Upper lobe of left lung (tissue), 6 donors: ENCODE measurements at places on chromosomes 6 and 20.

- no peak for DNase-seq
Measured at GRCh38 chr20:9969626-9970025, 65.2 kb upstream of the ANKEF1 start.

- DNase-seq, result no peak
Measured at GRCh38 chr6:4860387-4860786, 84.2 kb downstream of the CDYL start.

GRCh38 chr6:31578184-31579118 is 3.1 kb downstream of the TNF start:
- DNase-seq, result no peak

DNA sequence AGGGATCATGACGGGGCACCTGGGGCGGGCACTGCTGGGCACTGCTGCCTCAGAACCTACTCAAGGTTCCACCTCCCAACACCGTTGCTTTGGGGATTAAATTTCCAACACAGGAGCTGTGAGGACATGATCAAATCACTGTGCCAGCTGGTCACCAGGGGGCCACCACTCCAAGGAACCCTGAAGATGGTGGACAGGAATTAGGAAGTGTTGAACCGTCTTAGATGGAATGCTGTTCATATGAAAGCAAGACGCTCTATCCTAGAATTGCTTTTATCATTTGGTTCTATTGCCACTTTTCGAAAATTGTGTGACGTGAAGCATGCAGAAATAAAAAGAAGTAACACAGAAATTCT is 140.3 kb downstream of the DLL1 start:
- DNase-seq, result no peak

GRCh38 chr20:2845607-2846006 is 5.1 kb downstream of the VPS16 start:
- DNase-seq, result no peak

DNA sequence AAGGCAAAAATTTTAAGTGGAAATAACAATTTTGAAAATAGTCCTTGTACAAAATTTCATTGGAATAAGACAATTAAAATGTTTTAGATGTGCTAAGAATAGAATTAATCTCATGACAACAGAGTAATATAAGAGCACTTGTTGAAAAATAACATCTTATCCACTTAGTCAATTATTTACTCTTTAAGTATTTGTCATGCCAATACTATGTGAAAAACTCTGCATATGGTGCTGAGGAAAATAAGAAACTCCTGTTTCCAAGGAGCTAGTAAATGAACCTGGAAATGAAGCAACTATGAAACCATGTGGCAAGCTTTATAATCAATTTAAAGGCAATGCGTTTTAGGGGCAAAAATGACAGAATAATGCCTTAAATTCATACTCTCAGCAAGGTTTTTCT is 42.7 kb upstream of the HCRTR2 start:
- DNase-seq, result no peak

DNA sequence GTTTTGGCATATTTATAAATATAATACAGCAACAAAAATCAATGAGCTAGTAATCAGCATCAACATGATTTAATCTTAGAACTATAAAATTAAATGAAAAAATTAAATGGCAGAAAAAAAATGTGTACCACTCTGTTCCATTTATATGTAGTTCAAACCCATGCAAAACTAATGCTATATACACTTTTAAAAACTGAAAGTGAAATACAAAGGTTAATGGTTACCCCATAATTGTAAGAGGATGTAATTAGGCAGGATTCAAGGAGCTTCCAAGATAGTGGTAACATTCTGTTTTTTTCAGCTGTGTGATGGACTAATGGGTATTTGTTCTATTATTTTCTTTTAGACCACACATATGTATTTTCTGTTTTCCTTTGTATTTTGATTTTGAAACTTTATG is 492.1 kb downstream of the UTRN start:
- no peak for DNase-seq

DNA sequence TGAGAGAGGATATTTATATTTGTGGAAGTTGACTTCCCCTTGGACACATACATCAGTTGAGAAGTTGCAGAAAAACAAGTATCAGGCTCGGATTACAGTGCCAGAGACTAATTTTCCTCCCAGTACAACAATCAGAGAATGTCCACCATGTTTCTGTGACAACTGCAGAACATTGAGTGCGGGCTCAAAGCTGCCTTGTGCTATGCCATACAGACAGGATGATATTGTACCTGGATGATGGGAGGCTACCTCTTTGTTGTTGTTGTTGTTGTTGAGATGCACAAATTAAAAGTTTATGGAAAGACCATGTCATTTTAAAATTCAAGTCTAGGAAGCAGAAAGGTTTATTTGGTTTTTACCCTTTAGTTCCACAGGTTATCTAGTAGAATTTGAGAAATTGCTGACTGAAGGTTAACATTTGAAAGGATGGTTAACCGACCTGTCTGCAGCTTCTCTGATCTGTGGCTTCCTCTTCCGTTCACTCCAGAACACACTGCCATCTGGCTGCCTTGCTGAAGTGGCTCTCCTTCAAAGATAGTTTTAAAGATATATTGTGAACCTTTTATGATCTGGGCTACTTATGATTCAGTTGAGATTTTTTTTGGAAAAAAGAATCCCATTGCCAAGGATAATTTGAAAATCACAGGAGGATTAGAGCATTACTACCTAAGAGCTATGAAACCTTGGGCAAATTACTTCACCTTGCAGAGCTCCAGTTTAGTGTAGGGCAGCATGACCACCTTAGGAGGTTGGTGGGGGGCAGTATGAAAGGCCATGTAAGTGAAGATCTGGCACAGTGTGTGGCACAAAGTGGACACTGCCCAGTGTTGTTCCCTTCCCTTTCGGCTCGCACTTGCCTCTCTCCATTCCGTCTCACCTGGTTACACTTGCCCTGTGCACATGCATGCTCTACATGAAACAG is 15.9 kb downstream of the TMEM200A start:
- DNase-seq, result no peak

DNA sequence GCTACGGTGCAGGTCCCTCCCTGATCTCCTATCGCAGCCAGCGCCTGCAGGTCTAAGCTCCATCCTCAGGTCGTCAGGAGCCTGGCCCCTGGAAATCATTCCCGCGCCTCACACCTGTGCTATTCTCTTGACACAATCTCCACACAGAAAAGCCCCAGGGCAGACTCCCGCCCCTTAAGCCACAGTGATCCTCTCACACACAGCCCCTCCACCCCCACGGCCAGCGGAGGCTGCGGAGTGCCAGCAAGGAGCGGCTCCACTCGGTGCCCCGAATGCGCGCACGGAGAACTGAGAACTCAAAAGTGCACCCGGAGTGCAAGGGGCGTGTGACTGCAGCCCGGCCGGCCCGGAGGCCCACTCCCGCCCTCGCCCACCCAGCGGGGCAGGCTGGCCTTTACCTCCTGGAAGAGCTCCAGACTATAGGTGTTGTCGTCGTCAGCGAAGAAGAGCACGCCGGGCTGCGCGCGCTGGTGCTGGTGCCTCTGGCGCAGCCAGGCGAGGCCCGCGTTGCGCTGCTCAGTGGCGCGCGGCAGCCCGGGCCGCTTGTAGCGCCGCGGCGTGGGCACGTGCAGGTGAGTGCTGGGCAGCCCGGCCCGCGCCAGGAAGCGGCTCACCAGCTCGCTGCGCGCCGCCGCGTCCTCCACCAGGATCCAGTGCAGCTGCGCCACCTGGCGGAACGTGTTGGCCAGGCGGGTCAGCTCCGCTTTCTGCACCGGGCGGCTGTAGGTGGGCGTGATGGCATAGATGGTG is 1.2 kb downstream of the B3GAT2 start:
- DNase-seq, result peak; percentile 86

- DNase-seq, result no peak
Measured at GRCh38 chr6:77015350-77015749, 447.9 kb downstream of the HTR1B start.

GRCh38 chr6:44512868-44513741 is 125.6 kb downstream of the CDC5L start:
- DNase-seq, result no peak

DNA sequence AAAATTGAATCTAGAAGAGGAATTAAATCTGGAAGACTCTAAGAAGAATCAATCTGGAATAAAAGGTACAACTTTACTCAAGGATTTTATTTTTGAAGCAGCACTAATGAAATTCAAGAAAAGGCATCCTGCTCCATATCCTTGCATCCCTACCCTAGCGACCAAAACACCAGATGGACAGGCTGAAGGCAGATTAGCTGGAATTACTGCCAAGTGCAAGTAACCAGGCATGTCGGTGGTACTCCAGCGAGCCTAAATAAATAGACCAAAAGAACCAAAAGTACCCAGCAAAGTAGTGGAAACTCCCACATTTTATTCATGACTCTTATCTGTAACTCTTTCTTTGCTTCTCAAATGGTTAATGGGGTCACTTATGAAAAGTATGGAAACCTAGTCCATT is 21.0 kb downstream of the OPRM1 start:
- no peak for DNase-seq

- no peak for DNase-seq
Measured at GRCh38 chr6:7919871-7920270, 9.3 kb upstream of the TXNDC5 start.

- no peak for DNase-seq
Measured at GRCh38 chr6:77466451-77467437, 3.5 kb upstream of the HTR1B start.

DNA sequence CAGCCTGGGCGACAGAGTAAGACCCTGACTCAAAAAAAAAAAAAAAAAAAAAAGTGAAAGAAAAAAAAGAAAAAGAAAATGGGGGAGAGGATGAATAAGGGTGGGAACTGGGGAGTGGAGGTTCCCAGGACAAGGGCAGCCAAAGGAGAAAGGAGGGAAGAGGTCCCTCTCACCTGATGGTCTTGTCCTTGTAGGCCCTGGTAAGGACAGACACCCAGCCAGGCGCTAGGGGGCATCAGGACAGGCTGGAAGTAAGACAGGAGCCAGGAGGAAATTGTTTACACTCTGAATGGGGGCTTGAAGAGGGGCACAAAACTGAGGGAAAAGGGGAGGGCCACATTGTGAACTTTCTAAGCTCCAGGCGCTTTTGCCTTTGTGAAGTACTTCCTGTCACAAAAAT is 2.3 kb upstream of the ALDH5A1 start:
- DNase-seq, result no peak

DNA sequence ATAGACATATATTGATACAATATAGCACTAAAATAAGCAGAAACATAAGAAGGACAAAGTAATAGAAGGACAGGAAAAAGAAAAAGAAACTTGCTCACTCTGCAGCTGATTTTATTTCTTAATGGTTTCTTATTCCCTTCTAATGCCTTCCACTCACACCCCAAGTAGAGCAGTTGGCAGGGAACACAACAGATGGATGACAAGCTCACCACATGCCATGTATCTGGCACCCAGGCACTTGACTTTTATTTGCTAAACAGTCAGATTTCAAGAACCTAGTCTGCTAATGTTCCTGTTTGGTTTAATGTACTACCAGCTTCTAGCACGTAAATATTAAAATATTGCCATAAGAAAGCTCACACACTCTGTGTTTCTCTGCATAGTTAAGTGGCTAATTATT is 87.1 kb downstream of the COL19A1 start:
- DNase-seq, result no peak

DNA sequence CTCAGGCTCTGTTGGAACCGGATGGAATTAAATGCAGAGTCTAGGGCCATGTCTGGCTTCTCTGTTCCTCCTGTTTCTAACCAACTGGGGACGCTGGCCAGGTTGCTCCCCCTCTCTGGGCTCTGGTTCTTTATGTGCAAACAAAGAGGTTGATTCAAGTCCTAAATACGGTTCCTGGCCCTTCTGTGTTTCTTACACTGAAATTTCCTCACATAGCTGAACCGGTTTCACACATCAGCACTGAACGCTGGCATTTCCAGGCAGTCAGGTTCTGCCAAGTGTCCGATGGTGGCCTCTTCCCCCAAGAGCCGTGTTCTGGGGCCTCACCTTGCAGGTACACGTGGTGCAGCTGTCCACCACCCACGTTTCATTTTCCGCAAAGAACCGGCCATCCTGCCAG is 13.5 kb downstream of the THBS2 start:
- no peak for DNase-seq

- no peak for DNase-seq
Measured at GRCh38 chr20:8342391-8342790, 210.3 kb downstream of the PLCB1 start.

- DNase-seq, result no peak
Measured at GRCh38 chr6:25035512-25036435, 100.0 kb upstream of the RIPOR2 start.

DNA sequence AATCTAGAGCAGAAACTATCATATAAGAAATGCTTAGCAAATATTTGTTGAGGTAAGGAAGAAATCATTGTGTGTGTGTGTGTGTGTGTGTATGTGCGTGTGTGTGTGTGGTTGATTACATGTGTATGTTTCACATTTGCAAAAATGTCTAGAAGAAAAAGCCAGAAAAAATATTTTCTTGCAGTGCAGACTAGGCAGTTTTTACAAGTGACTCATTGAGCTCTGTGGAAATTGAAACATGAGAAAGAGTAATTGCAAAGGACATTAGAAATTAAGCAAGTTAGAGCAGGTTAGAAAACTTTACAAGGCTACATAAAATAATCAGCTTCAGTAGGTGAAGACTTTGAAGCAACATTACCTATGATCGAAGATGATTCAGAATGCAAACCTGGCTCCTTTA is 669.0 kb upstream of the EYS start:
- DNase-seq, result no peak

- DNase-seq, result no peak
Measured at GRCh38 chr6:103379272-103379671, 1480.4 kb downstream of the HACE1 start.

- DNase-seq, result no peak
Measured at GRCh38 chr20:3819411-3820047, 818 bp upstream of the AP5S1 start.

DNA sequence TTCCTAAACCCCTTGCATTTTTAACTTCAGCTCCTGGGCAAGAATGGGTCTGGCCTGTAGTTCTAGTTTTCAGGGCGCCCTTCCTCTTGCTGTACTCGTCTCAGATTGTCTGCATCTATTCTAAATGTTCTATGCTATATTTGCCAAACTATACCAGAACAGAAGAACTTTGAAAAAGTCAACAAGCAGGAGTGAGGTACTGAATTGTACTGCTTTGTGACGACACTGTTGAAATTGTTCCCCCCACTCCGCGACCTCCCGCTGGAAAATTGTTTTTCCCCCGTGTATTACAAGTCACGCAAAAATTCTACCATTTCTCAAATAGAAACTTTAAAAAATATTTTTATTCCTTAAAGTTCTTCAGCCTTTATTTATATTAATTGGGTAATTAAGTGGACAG is 73.9 kb downstream of the CBFA2T2 start:
- no peak for DNase-seq
